Hindlimb muscle (tissue), 1 donor: ENCODE measurements at places on chromosomes 1 and 21. TPM values are rescaled to one million over a fixed set of nuclear protein-coding genes. Genes with fewer than 3 reads are reported as not detected.

CRP gene
- not detected for polyA plus RNA-seq

NUP210L gene
- polyA plus RNA-seq: not detected

TMEM50B gene
- polyA plus RNA-seq: 19.4 TPM

FCAMR gene
- not detected for polyA plus RNA-seq

SMIM1 gene
- polyA plus RNA-seq: 5.7 TPM

PRAMEF11 gene
- not detected for polyA plus RNA-seq

TENT5C gene
- 2.2 TPM for polyA plus RNA-seq

TOR1AIP1 gene
- polyA plus RNA-seq: 47.5 TPM

RIPK4 gene
- polyA plus RNA-seq: 0.32 TPM
